ENCODE measurements at places on chromosomes 5 and 9.

DNA sequence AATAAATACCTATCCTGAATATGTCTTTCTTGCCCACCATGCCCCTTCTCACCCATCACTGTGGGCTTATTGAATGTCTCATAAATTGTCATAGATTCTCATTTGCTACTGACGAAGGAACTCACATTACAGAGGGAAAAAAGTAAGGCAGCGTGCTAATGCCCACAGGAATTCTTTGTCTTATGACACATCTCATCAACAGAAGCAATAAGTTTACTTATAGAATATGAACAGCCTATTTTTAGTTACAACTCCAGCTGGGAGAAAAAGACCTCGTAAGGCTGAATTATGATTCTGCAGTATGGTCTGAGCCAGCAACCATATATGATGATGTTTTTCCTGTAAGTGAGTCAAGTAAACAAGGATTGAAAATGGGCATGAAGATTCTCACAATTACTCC, 22.4 kb upstream of the ATG10 start:
- DNase-seq, result no peak

- no peak for DNase-seq
Observed at GRCh38 chr5:157366741-157367674, 93.0 kb upstream of the NIPAL4 start.

DNA sequence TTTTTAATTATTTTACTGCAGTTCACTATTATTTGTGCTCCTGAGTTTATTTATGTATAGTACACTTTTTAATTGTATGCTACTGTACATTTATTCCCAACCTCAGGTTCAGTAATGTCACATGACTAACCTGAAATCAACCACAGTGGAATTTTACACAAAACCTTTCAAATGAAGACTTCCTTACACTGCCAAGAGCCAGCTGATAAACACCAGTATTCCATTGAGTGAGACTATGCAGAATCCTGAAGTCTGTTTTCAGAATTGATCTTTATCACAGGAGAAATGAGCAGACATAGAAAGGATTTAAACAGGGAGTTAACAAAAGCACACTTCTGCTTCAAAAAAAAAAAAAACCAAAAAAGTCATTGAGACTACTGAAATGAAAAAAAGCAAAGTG, 219.5 kb downstream of the PRR16 start:
- no peak for DNase-seq

DNA sequence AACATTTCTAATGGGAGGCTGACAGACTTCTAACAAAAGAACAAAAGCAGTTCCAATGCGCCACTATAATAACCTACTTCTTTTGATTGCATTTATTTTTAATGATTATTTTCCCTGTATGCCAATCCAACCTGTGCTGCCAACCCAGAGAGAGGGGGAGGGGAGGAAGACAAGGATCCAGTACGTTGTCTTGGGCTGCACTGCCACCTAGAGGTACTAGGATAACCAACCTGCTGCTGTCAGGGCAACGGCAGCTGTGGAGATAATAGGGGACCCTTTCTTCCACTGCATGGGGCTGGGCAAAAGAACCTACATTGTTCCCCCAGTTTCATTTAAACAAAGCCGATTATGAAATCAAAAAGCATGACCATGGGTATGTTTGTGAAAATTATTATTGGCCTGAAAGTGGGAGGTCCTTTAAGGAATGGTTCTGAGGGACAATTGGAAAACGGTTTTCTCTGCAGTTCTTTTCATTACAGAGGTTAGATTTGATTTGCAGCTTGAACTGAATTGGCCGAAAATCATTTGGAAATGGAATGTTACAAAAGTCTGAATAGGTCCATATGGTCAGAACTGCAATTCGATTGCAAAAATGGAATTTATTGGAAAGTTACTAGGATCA, 101.3 kb downstream of the RASEF start:
- peak; percentile 32 for DNase-seq

DNA sequence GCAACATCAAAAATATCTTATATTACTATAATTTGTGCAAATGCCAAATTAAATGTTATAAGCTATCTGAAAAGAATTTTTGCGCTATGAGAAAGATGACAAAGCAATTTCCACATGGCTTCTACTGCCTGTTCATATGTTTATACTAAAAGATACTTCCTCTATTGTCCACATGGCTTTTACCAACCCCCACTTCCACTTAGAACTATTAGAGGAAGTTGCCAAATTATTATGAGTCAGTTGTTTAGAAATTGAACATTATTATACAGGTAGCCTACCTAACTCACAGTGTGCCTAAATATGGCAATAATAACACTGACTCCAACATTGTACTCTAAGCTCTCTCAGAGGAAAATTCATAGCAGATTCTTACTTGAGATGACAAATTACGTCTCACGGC, 37.6 kb upstream of the SLC27A6 start:
- no peak for DNase-seq

DNA sequence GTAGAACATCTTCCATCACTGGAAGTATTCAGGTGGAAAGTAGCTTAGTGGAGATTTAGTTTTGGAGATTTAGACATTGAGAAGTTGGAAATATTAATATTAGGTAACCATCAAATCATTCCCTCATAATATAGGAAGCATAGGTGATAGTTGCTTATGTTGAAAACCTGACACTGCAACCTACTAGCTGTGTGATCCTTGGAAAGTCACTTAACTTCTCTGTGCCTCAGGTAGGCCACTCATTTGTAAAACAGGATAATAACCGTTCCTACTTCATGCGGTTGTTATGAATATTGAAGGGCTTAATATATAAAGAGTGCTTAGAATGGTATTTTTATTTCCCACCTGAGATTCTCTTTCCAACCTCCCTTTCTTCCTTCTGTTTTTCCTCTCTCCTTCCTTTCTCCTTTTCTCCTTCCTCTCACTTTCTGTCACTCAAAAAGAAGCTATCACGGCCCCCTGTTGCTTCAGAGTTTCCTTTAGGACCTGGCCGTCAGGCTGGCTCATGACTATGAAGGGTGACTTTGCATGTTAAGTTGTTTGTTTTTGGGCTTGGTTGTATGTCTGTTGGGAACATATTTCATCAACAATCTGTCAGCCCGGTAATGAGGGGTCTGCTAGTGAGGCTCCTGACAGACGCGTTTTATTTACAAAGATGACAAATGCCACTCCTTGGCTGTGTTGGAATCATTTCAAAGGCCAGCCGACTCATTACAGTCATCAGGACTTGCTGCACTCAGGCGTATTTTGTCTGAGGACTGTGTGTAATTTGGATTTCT, 31.0 kb downstream of the DOCK2 start:
- DNase-seq, result no peak

DNA sequence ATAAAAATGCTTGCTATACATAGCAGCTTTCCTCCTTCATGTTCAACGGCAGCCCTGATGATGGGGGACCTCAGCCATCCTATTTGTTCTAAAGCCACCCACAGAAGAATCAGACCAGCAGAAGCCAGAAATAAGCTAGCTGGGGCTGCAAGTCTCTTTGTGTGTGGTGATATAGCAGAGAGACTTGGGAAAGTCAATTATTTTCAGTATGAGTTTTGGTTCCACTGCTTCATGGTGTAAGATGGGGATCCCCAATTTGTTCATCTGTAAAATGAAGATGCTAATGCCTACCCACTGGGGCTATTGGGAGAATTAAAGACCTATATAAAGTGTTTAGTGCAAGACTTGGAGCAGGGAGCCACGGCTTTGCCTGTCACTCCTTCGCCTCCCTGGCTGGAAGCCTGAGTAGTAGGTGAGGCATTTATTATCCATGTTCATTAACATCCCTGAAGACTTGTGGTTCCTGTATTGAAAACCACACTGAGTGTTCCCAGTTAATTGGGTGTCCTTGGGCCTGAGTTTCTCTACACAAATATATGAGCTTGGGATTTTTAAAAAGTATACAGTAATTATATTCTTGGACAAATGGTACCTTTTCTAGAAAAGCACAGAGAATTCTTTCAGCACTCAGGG, 210.1 kb upstream of the SLC24A2 start:
- no peak for DNase-seq

- no peak for DNase-seq
Observed at GRCh38 chr5:13814301-13814700, 130.2 kb downstream of the DNAH5 start.

- DNase-seq, result no peak
Observed at GRCh38 chr5:13998254-13998653, 53.8 kb upstream of the DNAH5 start.

DNA sequence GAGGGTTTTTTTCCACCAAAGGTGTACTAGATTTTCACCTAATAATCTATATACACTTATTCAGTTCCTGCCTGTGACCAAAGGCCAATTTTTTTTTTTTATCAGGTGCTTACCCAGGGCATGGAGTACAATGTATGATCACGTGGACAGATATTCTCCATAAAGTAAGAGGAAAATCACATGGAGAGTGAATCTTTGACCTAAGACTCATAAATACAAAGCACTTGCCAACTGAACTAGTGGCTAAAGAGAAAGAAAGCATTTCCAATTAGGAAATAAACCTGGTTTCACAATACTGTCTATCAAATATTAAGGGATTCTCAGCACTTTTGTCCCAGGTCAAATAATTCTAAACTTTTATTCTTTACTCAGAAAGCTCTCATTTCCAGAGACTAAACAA, 33.0 kb upstream of the CEP120 start:
- no peak for DNase-seq

DNA sequence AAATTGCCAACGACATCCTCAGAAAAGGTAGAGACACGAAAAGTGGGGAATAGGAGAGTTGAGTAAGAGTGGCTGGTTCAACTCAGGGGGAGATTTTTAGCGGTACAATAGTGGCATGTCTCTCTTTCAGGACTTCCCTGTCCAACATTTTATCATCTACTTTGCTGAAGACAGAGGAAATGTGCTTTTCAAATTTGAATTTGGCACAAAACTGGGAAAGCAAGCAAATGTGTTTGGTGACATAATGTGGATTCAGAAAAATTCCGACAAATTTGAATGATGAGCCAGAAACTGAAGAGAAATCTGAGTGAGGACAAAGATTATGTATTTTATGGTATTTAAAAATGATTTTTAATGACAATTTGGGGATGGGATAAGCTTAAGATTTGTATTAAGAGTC, 33.6 kb upstream of the ZNF608 start:
- no peak for DNase-seq

GRCh38 chr5:81182396-81183390, 50.4 kb upstream of the CKMT2 start:
- DNase-seq, result no peak

GRCh38 chr5:79771387-79771786, 81.8 kb downstream of the CMYA5 start:
- no peak for DNase-seq

GRCh38 chr9:129401623-129402370, 219.1 kb downstream of the C9orf50 start:
- DNase-seq, result no peak

- DNase-seq, result no peak
Observed at GRCh38 chr5:170097934-170098333, 7.8 kb upstream of the FOXI1 start.

- no peak for DNase-seq
Observed at GRCh38 chr5:10528056-10528816, 35.6 kb upstream of the ANKRD33B start.

DNA sequence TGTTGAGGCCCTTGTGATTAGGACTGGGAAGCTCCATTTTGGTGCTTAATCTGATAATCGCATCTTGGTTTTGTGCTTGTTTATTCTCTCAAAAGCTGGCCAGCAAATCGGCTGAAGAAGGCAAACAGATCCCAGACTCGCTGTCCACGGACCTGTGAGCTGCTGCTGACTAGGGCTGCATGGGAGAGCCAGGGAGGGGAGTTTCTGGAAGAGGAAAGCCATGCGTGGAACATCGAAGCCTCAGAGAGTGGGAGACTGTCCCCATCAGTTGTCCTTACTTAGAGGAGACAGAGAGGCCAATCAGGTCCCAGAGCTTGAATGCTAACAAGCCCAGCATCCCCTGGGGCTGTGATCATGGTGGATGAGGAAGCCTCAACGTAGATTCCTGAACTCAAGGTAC, 23.0 kb upstream of the FOXI1 start:
- no peak for DNase-seq

DNA sequence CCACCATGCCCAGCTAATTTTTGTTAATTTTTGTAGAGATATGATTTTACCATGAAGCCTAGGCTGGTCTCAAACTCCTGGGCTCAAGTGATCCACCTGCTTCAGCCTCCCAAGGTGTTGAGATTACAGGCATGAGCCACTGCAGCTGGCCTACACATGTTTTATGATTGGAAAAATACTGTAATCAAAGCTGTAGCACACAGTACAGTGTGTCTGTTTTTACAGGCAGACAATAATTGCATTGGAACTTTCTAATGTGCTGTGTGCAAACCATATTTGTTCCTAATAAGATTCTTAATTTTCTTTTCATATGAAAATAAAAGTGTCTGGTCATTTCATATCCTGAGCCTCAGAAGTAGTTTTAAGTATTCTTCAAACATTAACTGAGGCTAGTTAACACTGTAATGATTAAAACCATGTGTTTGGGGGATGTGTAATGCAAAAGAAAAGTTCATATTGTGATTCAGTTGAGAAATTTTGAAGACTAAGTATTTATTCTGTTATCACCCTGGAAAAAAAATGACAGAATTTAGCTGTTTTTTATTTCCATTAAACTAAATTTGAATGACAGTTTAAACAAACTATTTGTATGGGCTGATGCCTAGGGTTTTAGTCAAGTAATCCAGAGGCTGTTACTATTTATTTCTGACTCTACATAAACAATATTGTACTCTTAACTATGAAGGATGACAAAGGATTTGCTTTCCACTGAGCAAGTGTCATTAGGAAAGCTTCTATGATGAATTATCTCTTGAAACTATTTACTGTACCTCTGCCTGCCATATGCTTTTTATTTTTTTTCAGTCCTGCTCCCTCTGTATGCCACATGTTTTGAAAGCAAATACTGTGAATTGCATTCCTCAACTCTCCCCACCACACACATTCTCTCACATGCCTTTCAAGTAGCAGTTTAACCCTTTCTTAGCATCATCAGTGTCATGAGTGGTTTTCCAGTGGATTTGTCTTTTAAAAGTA, 111.5 kb downstream of the MTREX start:
- no peak for DNase-seq

- no peak for DNase-seq
Observed at GRCh38 chr5:30849931-30850710, 343.4 kb upstream of the CDH6 start.

GRCh38 chr9:121654499-121655140, 3.2 kb downstream of the DAB2IP start:
- no peak for DNase-seq

DNA sequence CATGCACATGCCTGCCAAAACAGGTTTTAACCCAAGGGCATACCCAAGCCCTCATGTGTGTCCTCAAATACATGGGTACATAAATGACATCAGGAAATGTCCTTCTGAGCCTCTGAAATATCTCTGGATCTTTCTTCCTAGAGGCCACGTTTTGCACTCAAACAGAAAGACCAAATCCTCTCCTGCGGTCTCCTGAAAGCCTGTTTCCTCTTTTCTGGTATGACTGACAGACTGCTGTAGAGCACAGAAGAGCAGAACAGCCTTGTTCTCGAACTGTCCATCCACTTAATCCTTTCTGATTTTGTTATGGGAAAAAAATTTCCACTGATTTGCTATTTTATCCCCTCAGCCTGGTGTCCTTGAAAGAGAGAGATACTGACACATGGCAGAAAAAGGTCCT, 107.2 kb downstream of the ASTN2 start:
- DNase-seq, result no peak

DNA sequence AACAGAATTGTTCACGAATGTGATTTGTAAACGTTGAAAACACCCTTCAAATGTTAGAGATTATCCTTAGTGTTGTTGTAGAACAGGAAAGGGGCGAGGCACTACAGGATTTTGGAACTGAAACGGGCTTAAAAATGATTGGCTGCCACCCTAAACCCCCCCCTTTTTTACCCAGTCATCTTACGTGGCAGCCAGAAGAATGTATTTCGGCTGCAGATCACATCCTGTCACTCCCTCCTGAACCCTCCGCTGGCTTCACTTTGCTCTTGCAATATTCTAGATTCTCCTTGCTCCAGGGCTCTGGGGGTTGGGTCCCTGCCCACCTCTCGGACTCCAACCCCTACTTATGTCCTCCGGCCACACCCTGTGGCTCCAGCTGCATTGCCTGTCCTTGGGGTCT, 13.9 kb upstream of the UNC5A start:
- DNase-seq, result no peak
